Mesenchymal stem cell (in vitro differentiated cells and primary cell): ENCODE measurements at places on chromosomes 16 and 17.

GRCh38 chr17:48054238-48055185 is 6.4 kb downstream of the NFE2L1 start:
- DNase-seq, result peak; percentile 93

DNA sequence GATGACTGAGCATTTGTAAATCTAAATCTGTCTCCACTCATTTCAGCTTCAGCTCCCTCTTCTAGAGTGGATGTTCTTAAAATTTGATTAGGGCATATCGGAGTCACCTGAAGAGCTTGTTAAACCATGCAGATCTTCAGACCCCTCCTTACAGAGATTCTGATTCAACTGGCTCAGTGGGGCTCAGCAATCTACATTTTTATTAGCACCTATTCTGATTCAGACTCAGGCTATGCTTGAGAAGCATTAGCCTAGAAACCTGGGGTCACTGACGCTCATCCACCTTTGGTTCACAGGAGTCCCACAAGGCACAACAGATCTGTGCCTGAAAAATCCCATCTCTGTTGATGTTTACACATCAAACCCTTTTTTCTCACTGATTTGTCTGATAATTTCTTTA is 365.6 kb downstream of the GRIN2A start:
- DNase-seq, result no peak

DNA sequence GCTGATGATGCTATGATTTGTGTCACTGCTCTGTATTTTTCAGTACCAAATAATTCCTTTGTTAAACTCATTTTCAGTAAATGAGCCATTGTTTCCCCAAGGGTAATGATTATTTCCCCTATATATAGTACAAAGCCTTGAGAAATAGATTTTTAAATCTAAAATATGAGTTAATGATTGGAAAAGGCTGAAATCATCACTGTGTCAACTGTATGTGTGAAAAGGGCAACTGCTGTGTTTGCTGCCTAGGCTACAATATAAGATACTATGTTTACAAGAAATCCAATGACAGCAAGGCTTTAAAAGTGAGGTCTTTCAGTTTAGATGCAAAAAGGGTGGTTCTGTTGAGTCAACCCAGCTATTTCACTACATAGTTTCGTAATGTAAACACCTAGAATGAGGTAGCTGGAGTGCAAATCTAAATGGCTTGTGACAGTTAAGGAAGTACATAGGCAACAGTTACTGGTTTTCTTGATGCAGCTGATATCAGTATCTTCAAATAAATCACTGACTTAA is 15.3 kb downstream of the NLK start:
- DNase-seq, result peak; percentile 81

DNA sequence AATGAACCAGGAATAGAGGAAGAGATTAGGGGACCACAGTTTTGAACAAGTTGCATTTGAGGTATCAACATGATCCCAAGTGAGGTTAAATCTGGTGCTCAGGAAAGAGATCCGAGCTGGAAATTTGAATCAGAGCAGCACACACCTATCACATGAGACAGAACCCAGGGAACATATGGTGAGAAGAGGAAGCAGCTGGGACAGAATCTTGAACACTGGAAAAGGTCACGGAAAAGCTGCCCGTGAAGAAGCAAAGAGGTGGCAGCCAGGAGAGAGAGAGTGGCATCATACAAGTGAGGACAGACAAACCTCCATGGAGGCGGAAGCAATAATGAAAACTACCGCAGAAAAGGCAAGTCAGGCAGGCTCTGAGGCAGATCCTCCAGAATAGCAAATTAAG is 36.1 kb downstream of the USP31 start:
- no peak for DNase-seq

DNA sequence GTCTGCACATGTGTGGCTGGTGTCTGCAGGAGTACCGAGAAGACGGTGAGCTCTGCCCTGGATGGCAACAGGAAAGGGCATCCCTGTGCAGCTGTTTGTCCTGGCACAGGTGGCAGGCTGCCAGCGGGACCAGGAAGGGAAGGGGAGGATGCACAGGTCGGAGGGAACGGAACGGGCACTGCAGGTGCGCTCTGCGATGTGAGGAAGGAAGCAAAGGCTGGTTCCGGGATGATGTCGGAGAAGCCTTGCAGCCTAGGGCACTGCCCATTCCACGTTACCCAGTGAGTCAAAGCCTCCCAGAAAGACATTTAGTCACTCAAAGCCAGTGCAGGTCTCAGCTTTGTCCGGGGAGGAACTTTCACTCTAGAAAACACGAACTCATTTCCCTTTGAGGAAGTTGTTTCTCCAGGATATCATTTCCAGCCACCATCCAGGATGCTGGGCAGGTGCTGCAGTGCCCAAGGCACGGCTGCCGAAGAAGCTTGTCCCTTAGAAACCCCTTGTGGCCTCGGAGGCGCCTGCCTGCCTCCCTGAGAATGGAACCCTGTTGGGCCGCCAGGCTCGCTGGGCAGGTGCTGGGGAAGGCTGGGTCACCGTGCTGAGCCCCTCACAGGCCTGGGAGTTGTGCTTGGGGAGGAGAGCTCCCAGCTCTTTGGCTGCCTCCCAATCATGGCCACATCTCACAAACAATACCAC is 4.5 kb upstream of the TMEM235 start:
- no peak for DNase-seq

- DNase-seq, result no peak
Measured at GRCh38 chr17:79046197-79046915, 22.4 kb downstream of the C1QTNF1 start.

DNA sequence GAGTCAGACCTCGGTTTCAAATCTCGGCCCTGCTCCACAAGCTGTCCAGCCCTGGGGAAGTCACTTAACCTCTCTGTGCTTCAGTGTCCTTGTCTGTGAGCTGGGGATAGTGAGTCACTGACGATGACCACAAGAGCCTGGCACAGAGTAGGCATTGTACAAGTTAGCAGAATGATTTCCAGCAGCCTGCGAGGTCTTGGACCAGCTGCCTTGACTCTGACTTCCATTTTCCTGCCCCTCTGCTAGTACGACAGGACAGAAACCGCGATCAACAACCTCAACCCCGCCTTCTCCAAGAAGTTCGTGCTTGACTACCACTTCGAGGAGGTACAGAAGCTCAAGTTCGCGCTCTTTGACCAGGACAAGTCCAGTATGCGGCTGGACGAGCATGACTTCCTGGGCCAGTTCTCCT is 20.7 kb downstream of the CPNE2 start:
- DNase-seq, result peak; percentile 54

- no peak for DNase-seq
Measured at GRCh38 chr17:20236578-20237227, 227.5 kb downstream of the SPECC1 start.

GRCh38 chr16:85715169-85716021 is 26.6 kb upstream of the GINS2 start:
- DNase-seq, result peak; percentile 57

GRCh38 chr17:68461589-68461988 is 4.3 kb upstream of the WIPI1 start:
- DNase-seq, result no peak

DNA sequence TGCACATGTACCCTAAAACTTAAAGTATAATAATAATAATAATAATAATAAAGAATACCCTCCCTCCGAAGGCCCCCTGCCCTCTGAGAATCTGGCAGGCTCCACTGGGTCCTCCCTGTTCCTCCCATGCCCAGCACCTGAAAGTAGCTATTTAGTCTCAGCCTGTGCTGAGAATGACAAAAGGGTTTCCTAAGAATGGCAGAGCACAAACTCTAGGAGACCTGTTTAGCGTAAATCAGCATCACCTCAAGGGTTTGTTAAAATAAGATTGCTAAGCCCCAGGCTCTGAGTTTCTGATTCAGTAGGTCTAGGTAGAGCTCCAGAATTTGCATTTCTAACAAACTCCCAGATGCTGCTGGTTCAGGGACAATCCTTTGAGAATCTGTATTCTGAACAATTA is 606.8 kb upstream of the CDH11 start:
- no peak for DNase-seq

DNA sequence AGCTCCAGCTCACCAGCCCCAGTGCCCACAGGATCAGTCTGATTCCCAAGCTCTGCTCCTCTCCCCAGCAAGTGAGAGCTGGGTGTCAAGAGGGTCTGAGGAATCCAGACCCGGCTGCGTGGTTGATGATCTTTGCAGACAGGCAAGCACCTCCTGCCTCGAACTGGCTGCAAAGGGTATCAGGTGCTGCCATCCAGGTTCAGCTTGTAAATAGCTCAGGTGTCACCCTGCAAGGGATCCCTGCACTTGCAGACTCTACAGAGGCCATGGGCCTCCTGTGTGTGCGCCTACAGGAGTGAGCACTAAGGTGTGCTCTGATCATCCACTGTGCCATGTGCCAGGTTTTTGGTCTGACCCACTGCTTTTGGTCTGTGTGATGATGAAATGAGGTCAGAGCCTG is 16.2 kb downstream of the DEXI start:
- no peak for DNase-seq

GRCh38 chr17:62067165-62068145 is 2.4 kb upstream of the MED13 start:
- DNase-seq, result no peak

DNA sequence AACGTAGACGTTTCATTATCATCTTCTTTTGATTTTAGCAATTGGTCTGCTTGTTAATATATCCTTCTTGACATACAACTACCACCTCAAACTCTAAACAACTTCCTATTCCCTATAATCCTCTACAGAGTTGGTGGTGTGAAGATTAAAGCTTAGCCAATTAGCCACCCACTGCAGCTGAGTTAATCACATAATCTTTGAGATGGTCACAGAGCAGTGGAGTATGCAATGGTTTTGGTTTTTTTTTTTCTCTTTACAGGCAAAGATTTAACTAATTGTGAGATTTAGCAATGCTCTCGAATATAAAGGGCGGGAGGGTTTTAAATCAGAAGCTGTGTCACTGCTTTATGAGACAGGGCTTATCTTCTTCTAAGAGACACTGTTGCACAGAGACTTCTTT is 37.0 kb downstream of the STX8 start:
- DNase-seq, result no peak

DNA sequence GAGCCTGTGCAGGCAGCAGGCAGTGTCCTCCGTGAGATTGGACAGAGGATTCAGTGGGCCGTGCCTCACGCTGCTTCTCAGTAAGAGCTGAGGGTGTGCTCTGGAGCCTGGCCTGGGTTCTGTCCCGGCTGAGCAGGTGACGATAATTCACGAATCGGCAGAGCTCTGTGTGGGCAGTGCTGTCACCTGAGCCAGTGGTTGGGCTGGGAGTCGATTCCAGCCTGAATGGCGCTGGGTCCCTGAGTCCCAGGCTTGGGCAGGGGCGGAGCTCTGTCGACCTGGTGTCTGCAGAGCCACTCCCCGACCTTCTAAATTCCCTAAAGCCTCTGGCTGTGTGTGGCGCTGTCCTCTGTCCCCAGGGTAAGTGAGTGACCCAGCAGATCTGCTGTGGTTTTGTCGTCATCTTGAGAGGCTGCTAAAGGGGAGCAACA is 8.4 kb downstream of the ACSF3 start:
- DNase-seq, result no peak

GRCh38 chr16:19744670-19745069 is 26.6 kb downstream of the IQCK start:
- DNase-seq, result no peak
